Suprapubic skin (tissue), 4 donors: ENCODE measurements at places on chromosomes 4 and X. TPM values are rescaled to one million over a fixed set of nuclear protein-coding genes. Genes with fewer than 3 reads are reported as not detected.

CITED1 gene
- total RNA-seq, result 3.0 TPM

PCYT1B gene
- 0.64 TPM for total RNA-seq

NUDT10 gene
- 0.80 TPM for total RNA-seq

CENPVL3 gene
- total RNA-seq, result not detected

GPM6B gene
- 8.6 TPM for total RNA-seq

UCP1 gene
- not detected for total RNA-seq

GATA1 gene
- total RNA-seq, result not detected

IL2 gene
- total RNA-seq, result not detected

NPNT gene
- total RNA-seq, result 3.6 TPM

PGAM4 gene
- not detected for total RNA-seq
